ENCODE measurements at places on chromosomes 5 and 9. TPM values are rescaled to one million over a fixed set of nuclear protein-coding genes. Genes with fewer than 3 reads are reported as not detected.
A peak's percentile ranks its signal among the peaks of the same experiment; 100 is the strongest.

Gene TMC1
- total RNA-seq, result not detected

Gene GMCL2
- not detected for total RNA-seq

Gene FGF10
- not detected for total RNA-seq

Gene TIGD6
- total RNA-seq, result 2.1 TPM

Gene FNBP1
- total RNA-seq, result 247 TPM

Gene SPEF2
- 9.1 TPM for total RNA-seq

Gene HRCT1
- total RNA-seq, result not detected

Gene GAPT
- not detected for total RNA-seq

Gene INSL6
- not detected for total RNA-seq

- no peak for DNase-seq
Measured at GRCh38 chr5:16774806-16775205, 158.0 kb upstream of the RETREG1 start.

DNA sequence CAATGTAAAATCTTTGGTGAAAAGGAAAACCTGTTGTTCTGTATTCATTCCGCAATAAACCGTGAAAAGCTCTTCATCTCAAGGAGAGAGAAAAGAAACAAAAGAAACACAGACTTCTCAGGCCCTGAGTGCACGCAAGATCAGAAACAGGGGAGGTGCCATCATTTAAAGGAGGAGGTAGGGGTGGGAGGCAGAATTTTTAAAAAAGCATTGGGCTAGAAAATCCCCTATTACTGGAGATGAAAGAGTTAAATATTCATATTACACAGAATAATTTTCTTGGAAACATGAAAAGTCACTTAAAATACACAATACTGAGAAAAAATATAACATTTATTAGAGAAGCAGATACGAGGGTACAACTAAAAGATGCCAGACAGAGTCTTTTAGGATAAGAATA, 56.3 kb downstream of the USP20 start:
- DNase-seq, result peak; percentile 36

DNA sequence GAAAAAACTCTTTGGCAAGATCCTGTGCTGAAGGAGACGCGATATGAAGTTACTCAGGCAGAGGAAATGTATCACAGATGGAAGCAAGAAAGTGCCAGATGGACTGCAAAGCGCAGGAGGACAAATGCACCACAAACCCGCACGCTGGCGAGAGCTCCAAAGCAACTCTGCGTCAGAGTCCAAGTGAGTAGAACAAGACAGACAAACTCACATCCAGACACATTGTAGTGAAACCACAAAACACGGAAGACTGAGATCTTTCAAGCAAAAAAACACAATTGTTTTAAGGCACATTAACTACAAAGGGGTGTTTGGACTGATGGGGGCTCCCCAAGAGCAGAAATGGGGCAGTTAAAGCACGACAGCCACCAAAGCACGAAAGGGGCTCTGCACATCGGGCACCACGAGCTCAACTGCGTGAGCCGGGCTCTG, 39.2 kb upstream of the NKD2 start:
- DNase-seq, result no peak

- no peak for DNase-seq
Measured at GRCh38 chr9:6545017-6545691, 100.4 kb downstream of the GLDC start.

GRCh38 chr9:86406366-86406765, 52.2 kb upstream of the TUT7 start:
- no peak for DNase-seq

DNA sequence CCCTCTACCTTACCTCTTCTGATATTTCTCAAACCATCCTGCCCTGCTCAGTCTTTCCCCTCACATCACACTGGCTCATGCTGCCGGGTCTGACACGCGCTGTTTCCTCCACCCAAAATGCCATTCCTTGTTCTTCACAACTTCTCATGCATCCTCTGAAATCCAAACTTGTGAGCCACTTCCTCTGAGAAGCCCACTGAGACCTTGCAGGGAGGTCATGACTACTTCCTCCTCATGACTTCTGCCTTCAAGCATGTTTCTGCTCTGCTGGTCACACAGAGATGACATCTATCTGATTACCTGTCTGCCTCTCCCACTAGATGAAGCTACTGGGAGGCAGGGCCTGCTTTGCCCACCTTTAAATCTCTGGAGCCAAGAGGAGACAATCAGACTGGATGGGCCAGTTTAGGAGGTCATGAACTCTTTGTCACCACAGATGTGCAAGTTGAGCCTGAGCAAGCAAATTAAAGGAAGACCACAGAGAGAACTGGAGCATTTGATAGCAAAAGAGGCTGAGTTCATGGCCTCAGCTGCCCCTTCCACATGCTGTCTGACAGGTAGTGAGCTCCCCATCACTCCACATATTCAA, 119.8 kb upstream of the TBC1D2 start:
- DNase-seq, result no peak

- DNase-seq, result no peak
Measured at GRCh38 chr5:127665641-127666040, 16.8 kb downstream of the CTXN3 start.

DNA sequence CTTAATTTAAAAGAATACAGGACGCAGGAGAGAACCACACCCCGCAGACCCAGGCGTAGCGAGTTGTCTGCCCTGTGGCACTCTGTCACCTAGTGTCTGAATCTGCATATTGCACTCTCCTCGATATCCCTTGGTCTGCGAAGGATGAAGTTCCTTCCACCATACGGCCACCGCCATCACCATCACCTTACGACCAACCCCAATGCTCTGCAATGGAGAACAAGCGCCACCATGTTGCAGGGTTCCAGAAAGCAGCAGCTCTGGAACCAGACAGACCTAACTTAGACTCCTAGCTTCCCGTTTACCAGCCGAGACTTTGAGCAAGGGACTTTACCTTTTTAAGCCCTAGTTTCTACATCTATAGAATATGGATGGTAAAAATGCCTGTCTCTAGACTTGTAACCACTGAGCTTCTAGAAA, 77.4 kb upstream of the DMRT1 start:
- DNase-seq, result peak; percentile 62

DNA sequence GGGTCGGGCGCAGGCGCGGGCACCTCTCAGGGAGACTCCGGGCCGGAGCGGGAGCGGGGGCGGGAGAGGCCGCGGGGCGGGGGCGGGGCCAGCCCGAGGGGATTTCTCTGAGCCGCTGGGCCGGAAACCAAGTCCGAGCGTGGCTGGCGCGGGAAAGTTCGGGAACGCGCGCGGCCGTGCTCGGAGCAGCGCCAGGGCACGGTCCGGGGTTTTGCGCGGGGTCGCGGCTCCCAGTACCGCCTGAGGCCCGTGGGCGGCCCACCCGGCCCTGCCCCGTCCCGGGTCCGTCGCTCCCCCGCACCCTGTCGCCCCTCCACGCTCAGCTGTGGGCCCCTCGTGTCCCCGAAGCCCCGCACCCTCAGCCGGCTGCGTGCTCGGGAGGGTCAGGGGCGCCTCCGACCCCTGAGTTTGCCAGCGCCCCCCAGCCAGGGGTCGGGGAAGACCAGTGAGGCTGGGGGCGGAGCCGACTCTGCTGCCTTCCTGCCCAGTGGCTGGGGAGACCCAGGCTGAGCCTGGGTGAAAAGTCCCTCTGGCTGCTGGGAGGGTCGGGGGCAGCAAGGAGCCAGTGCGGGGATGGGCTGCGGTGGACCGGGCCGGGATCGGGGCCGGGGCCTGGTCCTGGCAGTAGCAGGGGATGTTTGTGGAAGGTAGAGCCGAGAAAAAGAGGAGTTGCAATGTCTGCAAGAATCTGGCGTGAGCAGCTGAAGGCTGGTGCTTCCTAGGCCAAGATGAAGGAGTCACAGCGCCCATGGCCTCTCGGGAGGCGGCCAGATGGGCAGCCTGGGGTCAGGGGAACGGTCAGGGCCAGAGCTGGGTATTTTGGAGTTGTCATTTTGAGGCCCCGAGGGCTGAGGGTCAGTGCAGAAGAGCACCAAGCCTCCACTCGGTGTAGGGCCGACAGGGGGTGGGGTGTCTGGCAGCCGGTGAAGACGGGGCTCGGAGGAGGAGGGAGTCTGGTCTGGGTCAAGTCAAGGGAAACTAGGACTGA, 588 bp downstream of the TRAF2 start:
- DNase-seq, result peak; percentile 46

- no peak for DNase-seq
Measured at GRCh38 chr9:28050941-28051340, 477.7 kb upstream of the C9orf72 start.

GRCh38 chr9:121434969-121435368, 64.7 kb downstream of the GGTA1 start:
- no peak for DNase-seq

DNA sequence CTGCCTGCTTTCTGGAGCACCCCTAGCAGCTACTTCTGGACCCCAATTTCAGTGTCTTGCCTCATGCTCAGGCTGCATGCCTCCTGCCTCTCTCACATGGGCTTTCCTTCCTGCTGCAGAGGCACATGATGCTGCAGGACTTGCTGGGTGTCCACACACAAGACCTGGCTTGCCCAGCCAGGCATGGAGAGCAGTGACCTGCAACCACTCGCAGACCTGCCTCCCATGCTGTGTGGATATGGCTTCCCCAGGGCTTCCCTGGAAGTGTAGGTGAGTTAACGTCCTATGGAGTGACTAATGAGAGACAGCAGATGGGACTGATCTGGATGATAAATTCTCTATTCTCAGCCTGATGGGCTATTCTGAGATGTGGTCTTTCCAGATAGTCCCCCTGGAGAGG, 53.2 kb upstream of the SMIM32 start:
- no peak for DNase-seq

- DNase-seq, result no peak
Measured at GRCh38 chr9:129273136-129273895, 95.3 kb upstream of the IER5L start.

DNA sequence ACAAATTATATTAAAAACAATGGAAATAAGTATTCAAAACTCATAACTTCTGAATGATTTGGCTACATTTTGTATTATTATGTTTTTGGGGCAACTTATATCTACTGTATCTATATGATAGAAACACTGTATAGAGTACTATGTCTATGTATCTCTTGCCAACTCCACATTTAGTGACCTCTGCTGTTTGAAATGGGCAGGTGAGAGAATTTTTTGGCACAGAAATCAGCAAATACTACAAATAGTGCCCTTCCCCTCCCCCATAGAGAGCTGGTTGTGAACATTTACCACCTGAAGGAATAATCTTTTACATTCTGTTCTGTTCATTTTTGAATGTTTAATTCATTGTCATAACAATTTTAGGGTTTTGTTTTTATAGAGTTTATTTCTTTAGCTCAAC, 545.3 kb downstream of the PDE4D start:
- DNase-seq, result no peak

- no peak for DNase-seq
Measured at GRCh38 chr5:118963169-118963568, 25.2 kb downstream of the DTWD2 start.

DNA sequence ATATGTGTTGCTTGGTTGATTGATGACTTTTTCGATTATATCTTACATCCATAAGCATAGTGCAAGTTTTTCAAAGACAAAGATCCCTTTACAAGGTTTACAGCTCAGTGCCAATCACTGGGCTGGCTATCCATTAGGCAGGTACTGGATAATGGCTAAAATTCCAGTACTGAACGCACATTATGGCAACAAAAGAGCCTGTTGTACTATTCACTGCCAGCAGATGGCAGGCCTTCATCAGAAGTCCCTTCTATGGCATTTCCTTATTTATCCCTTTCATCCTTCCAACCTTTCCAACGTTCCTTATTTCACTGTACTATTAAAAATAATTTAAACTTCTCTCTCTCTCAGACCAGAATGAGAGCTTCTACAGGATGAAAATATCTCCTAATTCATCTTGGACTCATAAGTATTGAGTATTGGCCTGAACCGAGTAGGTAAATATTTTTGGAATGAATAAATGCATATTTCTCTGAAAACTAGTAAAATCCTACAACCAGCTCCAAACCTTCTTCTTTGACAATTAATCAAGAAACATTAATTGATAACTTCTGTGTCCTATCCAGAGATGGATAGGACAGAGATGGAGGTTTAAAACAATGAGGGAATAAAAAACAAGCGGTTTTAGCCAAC, 6.7 kb upstream of the WNT8A start:
- peak; percentile 56 for DNase-seq

- no peak for DNase-seq
Measured at GRCh38 chr5:112709416-112709815, 28.3 kb upstream of the APC start.
